Stimulated activated CD8-positive, alpha-beta memory T cell treated with anti-CD3 and anti-CD28 coated beads, Interleukin-7, amount 100 ng/mL, for 1 hour (primary cell): ENCODE measurements at places on chromosomes 7 and 10.

GRCh38 chr7:157222687-157223086 lies 84.0 kb downstream of the UBE3C start:
- DNase-seq, result no peak

- no peak for DNase-seq
Observed at GRCh38 chr7:99000196-99000903, 122.0 kb downstream of the TRRAP start.

DNA sequence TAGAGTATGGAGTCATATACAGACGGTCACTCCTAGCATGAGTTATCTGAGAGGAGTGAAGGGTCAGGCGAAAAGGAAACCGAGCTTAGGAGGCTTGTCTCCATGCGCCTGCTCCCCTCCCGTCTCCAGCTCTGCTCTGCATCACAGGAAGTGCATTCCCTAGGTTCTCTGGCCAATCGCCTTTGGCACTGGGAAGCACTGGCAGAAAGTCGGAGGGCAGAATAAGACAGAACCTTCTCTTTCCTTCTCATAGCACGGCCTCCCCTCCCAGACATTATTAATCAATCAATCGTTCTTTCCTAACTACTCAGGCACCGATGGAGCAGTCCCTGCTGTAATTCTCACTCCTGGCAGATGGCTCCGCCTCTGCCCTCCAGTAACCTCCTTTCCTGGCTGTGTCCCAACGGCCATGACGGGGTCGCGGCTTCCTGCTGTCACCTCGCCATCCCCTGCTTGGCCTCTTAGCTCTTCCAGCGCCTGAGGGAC lies 177.1 kb downstream of the FRMD4A start:
- no peak for DNase-seq

DNA sequence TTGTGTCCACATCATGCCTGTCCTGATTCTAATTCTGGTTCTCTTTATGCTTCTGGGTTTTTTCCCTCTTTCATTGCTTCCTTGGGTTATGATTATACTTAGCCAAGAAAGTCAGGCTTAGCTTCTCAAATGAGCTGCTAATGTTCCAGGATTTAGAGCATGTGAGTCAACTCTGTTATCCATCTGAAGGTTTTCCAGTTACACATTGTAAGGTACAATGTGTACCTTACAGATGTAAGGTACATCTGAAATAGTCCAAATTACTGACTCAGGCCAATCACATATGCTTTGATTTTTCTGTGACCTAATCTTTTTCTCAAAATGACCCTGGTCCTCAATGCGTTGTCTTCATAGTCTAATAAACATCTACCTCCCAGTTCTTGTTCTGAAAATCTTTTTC lies 13.3 kb upstream of the MIOS start:
- no peak for DNase-seq

DNA sequence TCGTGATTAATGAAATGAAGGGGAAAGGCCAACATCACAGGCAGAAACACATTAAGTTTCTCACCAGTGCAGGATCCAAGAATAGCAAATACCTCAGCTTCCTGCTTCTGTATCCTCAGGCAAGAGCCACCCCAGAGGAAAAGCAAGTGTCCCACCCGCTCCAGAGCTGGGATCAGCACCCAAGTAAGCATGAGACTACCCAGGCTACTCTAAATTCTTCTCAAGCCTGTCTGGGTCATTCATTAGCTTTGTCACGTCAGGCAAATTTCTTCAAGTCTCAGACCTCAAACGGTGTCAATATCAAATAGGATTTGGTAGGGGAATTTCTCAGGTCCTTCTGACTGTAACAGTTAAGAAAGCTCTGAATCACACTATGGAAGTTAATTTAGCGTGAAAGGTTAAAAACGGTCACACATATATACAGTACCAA lies 59.0 kb downstream of the GNA12 start:
- DNase-seq, result no peak

- no peak for DNase-seq
Observed at GRCh38 chr10:34151481-34151880, 663.6 kb downstream of the PARD3 start.

DNA sequence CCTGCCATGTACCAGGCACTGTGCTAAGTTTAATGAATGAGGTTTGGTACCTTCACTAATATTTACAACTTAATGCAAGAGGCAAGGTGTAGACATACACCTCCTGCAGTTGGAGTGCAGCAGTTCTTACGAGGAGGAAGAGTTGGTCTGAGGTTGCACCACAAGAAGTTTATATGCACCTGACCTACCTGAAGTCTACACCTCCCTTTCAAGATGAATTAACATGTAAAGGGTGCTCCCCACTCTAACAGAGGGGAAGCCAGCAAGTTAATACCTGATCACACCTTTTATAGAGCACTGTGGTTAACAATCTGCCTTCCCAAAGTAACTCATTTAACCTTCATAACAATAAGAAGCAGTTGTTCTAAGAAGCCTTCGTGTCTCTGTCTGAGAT lies 120.0 kb downstream of the LYZL1 start:
- no peak for DNase-seq

GRCh38 chr10:132554991-132555647 lies 17.5 kb downstream of the INPP5A start:
- no peak for DNase-seq

- DNase-seq, result no peak
Observed at GRCh38 chr10:1203216-1203615, 147.0 kb downstream of the WDR37 start.

GRCh38 chr7:116139007-116139406 lies 71.3 kb upstream of the TES start:
- DNase-seq, result no peak

DNA sequence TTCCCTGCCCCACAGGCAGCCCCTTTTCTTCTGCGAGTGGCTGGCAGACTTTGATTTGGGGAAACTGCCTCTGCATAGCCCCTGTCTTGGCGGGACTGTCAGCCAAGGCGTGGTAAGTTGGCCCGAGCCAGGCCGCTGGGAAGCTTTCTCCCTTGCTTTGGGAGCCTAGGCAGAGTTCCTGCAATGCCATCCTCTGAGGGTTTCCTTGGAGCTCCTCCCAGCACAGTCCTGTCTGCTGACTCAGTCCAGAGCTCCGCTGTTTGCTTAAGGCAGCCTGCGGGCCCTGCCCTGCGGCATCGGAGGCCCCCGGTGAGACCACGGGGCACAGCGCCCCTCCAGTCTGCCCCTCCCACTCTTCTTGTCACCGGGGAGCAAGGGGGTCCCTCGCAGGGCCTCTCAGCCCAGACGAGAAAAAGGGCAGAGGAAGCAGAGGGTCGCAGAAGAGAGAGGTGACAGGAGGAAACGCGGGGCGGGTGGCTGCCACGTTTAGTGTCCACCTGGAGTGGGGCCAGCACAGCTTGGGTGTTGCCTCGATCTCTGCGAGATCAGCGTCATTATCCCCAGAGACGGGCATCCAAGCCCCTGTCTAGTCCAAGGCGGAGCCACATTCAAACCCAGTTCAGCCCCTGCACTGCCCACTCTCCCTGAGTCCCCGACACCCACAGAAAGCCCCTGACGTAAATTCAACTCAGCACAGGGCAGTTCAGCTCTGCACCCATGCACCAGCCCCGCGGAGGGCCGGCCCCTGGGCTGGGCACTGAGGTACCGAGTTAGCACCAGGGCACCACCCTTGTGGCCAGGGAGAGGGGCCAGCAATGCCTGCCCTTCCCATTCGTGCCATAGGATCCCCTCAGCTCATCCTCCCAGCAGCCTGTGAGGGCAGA lies 59.0 kb upstream of the CHST15 start:
- DNase-seq, result no peak

DNA sequence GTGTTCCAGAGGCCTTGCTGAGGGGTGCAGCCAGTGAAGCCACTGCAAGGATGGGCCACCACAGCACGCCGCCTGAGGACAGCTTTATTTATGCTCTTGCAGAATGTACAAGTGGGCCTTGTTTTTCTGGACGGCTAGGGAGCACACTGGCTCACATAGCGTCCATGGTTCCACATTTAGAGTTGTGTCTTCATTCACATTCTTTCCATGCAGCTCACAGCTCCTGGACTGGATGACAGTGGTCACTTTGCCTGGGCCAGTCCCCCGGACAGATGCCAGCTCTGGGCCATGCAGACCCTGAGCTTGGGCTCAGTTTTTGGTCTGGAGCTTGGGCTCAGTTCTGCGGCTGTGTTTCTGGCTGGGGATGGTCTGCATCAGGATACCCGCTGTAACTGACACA lies 2.6 kb upstream of the C10orf71 start:
- DNase-seq, result no peak

DNA sequence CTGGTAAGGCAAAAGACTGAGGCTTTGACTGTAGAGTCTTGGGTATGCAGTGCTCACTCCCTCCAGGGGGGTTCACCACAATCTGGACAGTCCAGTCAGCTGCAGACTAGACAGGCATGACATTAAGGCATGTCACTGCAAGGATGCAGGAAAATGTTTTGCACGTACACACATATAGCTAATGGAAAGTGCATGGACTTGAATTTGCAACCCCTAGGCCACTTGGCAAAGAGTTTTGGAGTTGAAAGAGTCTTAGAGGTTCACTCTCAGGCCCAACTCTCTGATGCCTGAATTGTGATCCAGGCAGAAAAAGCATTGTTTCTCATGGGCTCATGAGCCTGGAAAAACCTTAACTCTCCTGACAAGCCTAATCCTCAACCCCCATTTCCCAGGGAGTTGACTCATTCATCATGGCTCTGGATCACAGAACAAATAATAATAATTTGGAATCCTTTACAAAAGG lies 51.9 kb downstream of the LAMB4 start:
- DNase-seq, result no peak

GRCh38 chr7:75559355-75559975 lies 67.3 kb downstream of the SPDYE5 start:
- no peak for DNase-seq

- no peak for DNase-seq
Observed at GRCh38 chr7:99559175-99559915, 903 bp downstream of the ZNF655 start.

DNA sequence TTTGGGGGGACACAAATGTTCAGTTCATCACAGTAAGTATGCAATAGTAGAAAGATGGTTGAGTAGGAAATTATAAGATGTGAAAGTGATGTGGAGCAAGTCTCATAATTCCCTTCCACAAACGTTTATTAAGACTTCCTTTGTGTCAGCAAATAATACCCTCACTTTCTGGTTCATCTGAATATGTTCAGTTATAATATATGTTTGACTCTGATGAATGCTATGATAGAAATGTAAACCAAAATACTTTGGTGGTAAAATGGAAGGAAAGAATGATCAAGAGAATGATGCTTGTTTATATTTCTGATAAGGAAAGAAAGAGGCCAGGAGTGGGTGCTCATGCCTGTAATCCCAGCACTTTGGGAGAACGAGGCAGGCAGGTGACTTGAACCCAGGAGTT lies 111.7 kb upstream of the PLXDC2 start:
- DNase-seq, result no peak

DNA sequence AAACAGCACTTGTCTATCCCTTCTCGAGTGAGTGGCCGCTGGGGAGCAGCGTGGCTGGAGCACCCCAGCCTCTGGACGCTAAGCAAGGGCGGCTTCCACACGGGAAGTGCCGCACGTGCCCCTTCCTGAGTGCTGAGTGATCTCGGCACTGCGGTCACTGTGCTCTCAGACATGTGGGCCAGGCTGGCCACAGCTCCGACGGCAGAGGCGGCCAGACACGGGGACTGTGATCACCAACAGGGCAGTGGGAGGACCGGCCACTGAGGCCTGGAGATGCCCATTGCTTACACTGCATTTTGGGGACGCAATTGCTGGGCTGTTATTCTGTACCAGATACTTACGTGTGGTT lies 7.0 kb downstream of the ECHS1 start:
- no peak for DNase-seq

DNA sequence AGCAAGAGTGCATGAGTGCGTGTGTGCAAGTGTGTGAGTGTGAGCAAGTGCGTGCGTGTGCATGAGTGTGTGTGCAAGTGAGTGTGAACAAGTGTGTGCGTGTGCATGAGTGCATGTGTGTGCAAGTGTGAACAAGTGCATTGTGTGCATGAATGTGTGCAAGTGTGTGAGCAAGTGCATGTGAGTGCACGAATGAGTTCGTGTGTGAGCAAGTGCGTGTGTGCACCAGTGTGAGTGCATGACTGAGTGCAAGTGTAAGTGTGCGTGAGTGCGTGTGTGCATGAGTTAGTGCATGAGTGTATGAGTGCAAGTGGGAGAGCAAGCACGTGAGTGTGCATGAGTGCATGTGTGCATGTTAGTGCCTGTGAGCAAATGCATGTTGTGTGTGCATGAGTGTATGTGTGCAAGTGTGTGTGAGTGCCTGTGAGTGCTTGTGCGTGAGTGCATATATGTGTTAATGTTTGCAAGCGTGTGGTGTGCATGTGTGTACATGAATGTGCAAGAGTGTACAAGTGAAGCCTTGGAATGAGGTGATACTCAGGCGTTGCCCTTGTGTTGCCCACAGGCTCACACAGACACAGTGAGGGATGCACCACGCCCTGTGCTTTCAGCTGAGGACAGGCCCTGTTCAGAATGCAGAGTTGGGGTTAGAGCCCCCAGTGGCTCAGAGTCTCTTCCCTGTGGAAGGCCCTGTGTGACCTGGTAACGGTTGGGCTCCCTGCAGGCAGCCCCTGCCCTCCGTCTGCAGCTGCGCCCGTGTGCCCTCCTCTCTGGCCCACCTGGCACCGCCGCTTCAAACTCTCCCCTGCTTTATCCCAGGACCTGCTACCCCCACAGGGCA lies 97.1 kb downstream of the NKX6-2 start:
- DNase-seq, result no peak

GRCh38 chr10:78802431-78802830 lies 266.3 kb upstream of the ZMIZ1 start:
- no peak for DNase-seq

GRCh38 chr7:91553410-91553895 lies 289.2 kb downstream of the FZD1 start:
- DNase-seq, result no peak

- DNase-seq, result no peak
Observed at GRCh38 chr10:114389426-114389825, 14.9 kb downstream of the AFAP1L2 start.

DNA sequence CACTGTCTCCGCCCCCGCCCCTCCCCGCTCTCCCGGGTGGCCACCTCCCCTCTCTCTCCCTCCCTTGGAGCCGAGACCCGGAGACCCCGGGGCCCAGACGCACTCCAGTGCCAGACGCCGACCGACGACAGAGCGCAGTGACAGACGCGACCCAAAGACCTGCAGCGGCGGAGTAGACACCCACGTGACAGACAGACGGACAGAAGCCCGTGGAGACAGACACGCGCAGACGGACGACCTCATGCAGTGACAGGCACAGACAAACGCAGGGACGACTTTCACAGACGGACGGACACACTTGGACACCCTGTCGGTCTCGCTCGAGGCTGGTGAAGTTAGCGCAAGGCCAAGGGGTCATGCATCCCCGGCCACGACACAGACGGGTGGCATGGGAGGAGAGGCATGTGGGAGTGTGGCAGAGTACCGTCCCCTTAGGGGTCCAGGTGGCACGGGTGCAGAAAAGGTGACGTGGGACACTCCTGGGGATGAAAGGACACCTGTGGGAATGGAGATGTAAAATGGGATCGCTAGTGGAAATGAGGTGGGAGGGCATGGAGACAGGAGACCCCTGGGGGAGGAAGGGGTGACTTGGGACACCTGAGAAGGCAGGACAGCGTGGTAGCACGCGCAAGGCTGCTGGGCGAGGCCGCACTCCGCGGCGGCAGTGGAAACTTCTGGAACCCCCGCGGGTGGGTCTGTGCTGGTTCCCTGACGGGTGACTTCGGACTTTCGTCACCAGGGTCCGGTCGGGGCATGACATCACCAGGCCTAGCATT lies 456 bp upstream of the ACHE start:
- DNase-seq, result no peak
